NCI-H187 treated with DMSO at 0.1 percent for 48 hours (cell line): ENCODE measurements at places on chromosomes 6 and 20.

DNA sequence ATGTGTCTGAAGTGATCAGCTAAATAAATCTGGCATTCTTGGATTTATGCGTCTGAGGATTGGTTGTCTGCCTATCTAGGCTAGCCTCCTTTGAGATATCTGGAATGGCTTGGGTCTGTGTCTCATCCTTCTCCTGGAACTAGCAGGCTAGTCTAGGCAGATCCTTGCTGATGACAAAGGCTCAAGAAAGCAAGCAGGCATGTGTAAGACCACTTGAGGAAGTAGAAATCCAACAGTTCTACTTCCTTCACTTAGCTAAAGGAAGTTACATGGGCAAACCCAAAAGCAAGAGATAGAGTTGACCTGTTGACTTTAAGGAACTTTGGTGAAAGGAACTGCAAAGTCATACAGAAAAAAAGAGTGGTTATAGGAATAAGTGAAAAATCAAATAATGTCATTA, 672.6 kb downstream of the MAFB start:
- DNase-seq = no peak

GRCh38 chr20:48773837-48774418, 53.9 kb downstream of the PREX1 start:
- no peak for DNase-seq

GRCh38 chr20:57335392-57335791, 5.8 kb downstream of the SPO11 start:
- DNase-seq = no peak

GRCh38 chr6:151437401-151437800, 14.5 kb downstream of the RMND1 start:
- DNase-seq = no peak

GRCh38 chr20:872855-873520, 39.5 kb downstream of the FAM110A start:
- no peak for DNase-seq

GRCh38 chr20:8646033-8646441, 422.9 kb upstream of the PLCB4 start:
- DNase-seq = no peak

- DNase-seq = no peak
Observed at GRCh38 chr6:161228096-161228495, 45.8 kb downstream of the AGPAT4 start.

- no peak for DNase-seq
Observed at GRCh38 chr6:116205281-116205680, 48.6 kb downstream of the TSPYL4 start.

DNA sequence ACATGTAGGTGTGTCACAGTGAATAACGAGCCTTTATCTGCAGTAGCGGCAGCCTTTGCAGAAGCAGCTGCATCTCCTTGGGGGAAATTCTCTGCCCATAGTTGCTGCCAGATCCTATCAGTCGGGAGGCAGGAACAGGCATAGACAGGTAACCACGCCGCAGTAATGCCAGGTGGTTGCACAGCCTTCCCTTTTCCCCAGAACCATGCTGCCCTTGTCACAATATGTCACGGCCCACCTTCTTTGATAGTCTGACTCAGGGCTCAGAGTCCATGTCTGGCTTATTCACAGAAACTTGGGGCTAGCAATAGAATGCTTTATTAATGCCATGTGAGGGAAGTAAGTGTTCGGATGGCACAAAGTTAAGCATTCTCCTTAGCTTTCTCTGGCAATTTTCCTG, 76.6 kb downstream of the F13A1 start:
- DNase-seq = no peak

GRCh38 chr6:111338843-111339242, 144.2 kb downstream of the REV3L start:
- no peak for DNase-seq

- no peak for DNase-seq
Observed at GRCh38 chr20:32832664-32833063, 12.9 kb downstream of the MAPRE1 start.

- no peak for DNase-seq
Observed at GRCh38 chr6:125354649-125355048, 52.9 kb upstream of the HDDC2 start.

DNA sequence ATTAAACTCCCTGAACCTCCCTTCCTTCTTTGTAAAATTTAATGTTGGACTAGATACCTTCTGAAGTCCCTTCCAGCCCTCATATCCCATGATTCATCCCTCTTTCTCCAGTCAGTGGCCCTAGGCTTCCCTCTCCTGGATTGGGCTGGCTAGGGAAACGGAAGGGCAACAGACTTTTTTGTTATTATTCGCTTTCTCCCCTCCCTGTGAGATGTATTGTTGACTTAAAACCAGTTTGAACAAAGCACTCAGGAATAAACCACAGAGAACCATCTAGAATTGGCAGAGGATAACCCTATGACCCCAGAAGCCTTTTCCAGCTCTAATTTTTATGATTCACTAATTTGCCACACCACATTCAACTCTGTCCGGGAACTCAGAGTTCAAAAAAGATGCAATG, 239.7 kb upstream of the SUPT3H start:
- DNase-seq = no peak

DNA sequence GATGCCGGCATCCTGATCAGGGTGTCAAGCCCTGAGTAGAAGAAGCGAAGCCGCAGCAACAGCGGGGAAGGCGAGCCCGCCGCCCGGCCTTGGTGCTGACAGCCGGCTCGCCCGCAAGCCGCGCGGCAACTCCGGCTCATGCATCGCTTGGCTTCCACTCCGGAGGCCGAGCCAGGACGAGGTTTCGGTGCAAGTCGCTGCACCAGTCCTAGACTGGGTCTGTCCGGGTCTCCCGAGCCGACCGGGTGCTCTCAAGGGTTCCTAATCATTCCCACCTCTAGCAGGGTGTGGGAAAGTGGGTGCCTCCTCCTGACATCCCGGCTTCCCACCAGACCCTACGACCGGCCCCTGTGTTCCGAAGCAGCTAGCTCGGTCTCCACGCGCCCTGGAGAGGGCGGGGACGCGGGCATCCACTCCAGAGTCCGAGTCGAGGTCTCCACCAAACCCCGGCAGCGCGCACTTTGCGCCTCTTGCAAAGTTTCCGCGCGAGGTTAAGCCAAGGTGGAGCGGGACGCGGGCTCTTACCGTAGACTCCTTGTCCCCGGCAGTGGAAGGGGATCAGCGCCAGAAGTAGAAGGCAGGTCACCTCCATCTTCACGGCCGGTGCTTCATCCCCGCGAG, 1.4 kb downstream of the MDGA1 start:
- no peak for DNase-seq

DNA sequence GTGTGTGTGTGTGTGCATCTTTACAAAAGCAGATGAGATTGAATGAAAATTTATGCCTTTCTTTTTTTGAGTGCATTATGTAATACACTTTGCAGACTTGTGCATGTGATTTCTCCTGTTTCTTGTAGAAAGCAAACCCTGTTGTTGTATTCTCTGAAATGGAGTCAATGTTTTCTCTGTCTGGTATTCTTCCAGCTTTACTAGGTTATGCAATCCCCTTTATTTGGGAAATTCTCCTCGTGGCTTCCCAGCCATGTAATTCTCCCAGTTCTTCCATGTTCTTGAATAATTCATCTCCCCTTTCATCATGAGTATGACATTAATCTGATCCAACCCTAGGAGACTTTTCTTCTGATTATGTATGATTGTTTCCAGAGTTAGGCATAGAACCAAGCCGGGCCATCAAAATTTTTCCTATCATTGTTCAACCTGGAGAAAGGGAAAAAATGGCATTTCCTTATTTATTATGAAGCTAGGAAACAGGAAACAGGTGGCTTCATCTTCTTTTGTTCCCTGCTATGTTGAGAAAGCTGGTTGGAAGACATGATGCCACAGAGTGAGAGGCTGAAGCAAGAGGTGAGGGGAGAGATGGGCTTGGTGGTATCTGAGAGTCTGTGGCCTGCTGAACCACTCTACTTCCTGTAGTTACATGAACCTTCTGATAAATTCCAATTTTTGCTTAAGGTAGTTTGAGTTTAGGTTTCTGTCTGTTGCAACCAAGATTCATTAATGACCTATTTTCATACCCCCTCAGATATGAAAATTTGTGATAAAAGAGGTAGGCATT, 68.8 kb downstream of the PRL start:
- DNase-seq = no peak

- no peak for DNase-seq
Observed at GRCh38 chr20:3543901-3544507, 73.2 kb downstream of the ATRN start.

DNA sequence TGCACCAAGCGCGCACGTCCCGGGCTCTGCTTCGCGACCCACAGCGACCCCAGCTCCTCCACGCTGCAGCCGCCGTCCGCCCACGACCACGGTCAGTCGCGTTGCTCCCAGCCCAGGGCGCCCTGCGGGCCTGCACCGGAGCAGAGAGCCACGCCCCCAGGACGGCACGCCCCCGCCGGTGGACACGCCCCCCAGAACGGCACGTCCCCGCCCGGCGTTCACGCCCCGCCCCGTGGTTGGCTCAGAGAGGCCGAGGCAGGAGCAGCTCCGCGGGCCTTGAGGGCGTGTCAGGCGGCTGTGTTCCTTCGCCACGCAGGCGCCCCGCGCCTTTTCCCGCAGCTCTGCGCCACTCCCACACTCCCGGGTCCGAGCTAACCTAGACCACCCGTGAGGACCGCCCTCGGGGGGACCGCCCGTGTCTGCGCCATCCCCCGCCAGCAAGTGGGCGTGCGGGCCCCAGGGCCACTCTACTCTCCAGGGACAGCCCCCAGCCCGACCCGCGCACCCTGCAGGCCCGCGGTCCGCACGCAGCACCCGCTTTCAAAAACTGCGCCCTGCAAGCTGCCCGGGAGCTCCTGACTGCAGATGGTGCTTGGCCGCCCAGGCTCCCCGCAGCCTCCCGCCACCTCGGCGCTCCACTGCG, at the start of gene RNASET2:
Gene RNASET2, minus strand, starts transcription at position 107 of the 643 bp plus-strand sequence. CDS start 368 bp downstream, outside the sequence.
- DNase-seq = peak; percentile 8

- no peak for DNase-seq
Observed at GRCh38 chr6:141541581-141542324, 591.0 kb upstream of the GJE1 start.

DNA sequence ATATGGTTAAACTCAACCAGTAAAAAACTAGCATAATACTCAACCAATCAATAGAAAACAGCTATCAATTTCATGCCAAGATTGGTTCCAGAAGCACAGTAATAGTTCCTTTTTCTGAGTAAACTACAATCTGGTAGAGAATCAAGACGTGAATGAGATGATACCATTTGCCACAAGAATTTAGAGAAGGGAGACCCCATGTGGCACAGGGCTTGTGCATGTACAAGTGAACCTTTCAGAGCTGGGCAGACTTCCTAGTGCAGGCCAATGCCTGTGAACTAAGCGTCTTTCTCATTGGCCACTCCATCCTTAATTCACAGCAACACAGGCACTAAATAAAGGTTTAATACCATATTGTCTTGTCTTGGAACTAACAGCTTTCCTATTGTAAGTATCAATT, 213.5 kb downstream of the RFPL4B start:
- DNase-seq = no peak
